ENCODE measurements at places on chromosomes 3 and 15. TPM values are rescaled to one million over a fixed set of nuclear protein-coding genes. Genes with fewer than 3 reads are reported as not detected.
A peak's percentile ranks its signal among the peaks of the same experiment; 100 is the strongest.

The GABPB1 gene
- 33.4 TPM for total RNA-seq

GRCh38 chr3:117149584-117149983, 440.0 kb downstream of the TUSC7 start:
- no peak for DNase-seq

DNA sequence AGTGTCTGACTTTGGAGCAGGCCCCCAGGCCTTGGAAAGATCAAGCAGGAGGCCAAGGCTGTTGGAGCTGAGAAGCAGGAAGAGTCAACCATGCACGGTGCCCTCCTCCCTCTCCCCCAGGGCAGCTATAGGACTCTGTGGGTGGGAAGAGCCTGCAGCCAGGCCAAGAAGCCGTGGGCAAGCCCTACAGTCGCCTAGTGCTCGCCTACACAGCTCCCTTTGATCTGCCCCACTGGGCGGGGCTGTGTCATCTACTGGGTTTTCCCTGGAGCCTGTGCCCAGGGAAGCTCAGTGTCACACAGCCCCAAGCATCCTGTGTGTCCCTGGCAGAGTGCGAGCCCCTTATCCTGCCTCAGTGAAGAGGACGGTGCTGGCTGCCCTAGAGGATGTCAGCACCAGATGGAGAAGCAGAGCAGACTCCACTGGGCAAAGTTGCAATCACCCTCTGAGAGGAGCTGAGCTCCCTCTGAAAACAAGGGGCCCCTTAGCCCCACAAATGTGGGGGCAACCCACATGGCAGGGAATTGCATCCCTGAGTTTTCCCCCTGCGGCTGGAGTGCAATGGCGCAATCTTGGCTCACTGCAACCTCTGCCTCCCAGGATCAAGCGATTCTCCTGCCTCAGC, 72.2 kb downstream of the KLF13 start:
- DNase-seq: peak; percentile 61

DNA sequence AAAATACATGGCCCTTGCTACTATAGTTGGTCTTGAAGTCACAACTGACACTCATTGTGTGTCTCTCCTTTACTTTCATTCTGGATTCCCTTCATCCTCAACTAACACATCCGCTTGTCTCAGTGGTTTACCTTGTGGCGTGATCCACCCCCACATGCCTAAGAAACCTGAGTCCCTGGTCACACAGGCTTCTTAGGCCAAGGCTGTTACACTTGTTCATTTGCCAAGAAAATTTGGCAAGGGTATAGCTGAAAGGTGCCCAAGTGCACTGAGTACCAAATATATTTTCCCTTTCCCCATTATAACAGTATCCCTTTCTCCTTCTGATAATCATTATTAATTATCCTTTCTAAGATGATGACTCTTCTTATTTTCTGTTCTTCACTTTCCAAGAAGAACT, 207.6 kb upstream of the STAC start:
- DNase-seq: peak; percentile 65

The TFG gene
- total RNA-seq: 162 TPM

DNA sequence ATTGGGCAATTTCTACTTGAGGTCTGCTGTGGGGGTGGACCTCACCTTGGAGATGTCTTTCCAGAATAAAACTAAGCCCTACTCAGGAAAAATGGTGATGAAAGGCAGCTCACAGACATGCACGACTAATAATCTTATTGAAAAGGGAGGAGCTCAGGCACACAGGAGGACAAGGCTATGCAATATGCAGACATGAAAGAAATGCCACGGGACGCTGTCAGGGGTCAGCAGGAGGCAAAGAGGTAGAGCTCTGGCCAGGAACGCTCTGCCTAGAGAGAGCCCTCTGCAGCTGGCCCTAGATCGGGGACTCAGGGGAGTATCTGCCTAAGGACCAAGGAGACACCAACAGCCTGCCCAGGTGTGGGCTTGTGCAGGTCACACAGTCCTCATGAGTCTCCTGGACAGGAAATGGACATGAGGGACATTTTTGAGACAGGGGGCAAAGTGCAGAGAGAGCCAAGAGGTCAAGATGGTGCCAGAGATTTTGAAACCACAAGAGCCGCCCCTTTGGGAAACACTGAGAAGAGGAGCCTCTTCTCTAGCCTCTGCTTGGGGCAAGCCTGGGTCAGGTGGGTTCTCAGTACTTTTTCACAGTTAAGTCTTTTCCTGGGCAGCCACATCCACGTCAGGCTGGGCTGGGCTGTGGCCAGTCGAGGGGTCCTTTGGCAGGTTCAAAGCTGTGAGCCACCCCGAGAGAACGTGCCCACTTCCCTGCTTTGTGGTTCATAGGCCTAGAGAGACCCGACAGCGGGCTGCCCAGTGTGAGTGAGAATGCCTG, 23.2 kb downstream of the EAF1 start:
- DNase-seq: no peak

- DNase-seq: no peak
These were observed 92.4 kb upstream of the THBS1 start for GRCh38 chr15:39488516-39488915.

GRCh38 chr15:73750951-73751350, 2.2 kb downstream of the INSYN1 start:
- DNase-seq: no peak

DNA sequence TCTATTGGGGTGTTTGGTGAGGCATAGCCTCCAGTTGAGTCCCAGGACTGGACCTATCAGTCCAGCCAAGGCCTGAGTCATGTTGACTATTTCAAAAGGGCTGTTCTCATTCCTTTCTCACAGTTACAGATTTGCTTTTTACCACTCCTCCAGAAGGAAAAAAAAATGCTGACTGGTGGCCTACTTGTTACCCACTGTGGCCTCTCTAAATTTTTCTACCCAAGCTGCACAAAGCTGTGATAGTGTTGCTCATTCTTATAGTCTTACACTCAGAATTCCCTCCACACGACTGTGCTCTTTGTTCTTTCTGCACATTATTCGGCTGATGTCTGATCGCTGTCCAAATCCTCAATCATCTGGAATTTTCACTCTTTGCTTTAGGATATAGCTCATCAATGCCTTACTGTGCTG, 1142.2 kb downstream of the IGSF11 start:
- DNase-seq: peak; percentile 8

The SIDT1 gene
- 0.22 TPM for total RNA-seq

DNA sequence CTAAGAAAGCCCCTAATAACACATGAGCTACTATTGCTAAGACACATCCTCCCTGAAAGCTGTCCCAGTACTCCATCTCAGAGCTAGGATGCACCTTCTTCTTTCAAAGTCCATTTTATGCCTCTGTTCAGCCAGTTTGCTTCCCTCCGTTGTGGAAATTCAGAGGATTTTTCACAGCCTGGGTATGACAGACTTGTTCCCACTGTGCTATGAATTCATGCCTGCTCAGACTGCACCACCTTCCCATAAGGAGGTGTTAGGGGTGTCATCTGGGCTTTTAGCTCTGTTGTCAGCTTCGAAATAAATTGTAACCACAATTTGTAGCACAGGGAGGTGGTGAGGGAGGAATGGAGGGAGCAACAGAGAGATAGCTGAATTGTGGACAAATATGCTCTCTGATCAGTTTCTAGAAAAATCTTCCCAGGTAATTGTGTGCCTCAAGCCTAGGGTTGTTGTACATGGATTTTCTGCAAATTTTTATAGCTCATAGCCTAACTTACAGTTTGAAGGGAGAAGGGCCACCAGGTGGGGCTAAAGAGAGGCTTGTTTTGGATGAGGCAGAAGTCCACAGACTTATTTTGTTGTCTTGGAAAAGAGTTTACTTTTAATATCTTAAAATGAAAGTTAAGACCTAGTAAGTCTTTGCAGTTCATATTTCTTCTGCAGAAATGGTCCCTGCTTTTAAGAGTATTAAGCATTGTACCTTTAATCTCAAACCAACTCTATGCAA, 462.0 kb downstream of the PDCD6IP start:
- DNase-seq: peak; percentile 61

The TYRO3 gene
- total RNA-seq: 12.3 TPM

GRCh38 chr15:62607643-62608042, 434.9 kb upstream of the TPM1 start:
- peak; percentile 57 for DNase-seq

DNA sequence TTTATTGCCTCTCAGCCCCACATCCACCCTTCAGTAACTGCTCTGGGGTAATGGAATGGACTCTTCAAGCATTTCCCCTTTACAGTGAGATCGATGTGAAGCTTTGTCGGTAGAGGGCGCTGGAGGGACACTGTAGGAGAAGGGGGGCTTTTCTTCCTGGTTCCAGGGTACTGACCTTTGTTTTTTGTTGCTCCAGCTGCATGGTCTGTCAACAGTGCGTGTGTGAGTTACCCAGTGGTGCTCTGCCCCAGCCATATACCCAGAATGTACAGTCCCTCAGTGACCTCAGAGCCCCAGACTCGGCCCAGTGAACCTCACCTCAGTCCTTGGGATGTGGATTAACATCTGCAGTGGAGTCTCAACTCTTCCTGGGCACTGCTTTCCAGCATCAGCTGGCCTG, 180.3 kb upstream of the TSC22D2 start:
- DNase-seq: peak; percentile 74

DNA sequence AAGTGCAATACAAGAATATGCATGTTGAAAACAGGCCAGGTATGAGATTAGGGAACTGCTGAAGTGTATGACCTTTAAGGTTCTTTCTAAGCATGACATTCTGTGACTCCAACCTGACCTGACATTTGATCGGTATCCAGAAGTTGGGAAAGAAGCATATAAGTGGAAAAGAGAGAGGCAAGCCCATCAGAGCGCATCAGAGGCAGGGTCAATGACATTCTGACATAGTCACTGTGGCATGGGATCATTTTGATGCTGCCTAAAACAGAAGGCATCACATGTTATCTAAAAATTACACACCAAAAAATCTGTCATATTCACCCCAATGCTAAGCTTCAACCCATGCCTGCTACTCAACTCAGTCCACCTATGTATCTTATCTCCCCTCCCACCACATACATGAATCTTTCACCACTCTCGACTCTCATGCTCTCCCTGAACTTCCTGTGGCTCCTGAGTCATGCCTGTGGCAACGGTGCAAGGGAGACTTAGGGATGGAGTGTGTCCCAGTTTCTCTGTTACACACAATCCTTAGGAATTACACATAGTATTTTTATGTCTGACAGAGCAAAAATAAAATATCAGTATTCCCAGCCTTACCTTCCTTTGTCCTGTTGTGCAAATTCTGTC, 20.5 kb upstream of the LRRN1 start:
- DNase-seq: peak; percentile 43

DNA sequence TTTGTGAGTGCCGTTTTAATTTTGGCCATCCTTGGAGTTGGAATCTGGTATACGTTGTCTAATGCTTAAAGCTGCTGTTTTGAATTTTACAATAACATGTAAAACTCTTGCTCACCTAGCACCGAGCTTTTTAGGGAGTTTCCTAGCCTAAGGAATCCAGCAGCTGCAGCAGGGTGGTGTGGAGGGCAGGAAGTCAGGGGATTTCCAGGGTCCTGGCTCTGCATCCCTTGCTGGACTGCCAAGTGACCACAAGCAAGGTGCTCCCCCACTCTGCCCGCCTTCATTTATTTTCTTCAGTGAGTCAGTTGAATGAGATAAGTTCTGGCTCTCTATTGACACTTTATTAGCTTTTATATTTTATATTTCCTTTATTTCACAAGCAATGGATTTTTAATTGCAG, 113.7 kb downstream of the ATG7 start:
- peak; percentile 10 for DNase-seq

The CSTA gene
- 145 TPM for total RNA-seq

DNA sequence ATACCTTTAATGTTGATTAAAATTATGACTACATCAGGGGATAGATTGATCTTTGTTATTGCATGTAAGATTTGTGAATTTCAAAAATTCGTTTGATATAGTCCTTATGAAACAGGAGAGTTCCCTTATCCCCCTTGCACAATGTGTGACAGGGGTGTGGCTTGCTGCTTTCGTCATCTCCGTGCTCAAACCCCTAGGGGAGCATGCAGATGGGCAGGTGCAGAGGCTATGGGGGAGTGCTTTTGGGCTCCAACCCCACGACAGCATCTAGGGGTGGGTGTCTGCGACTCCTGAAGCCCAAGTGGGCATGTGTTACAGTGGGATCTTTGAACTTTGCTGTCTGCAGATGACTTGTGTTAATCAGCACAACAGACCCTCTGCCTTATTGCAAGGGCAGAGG, 360.1 kb upstream of the GOLIM4 start:
- no peak for DNase-seq

- no peak for DNase-seq
These were observed 297.3 kb upstream of the THBS1 start for GRCh38 chr15:39283531-39283930.

- no peak for DNase-seq
These were observed 220.2 kb upstream of the COL8A1 start for GRCh38 chr3:99418209-99418635.

- DNase-seq: no peak
These were observed 48.4 kb downstream of the LRIG1 start for GRCh38 chr3:66452303-66453011.

GRCh38 chr3:25427942-25428788, at the start of gene RARB:
Gene RARB, plus strand, starts transcription at chr3:25428263. Its CDS starts 469 bp downstream, at chr3:25428732.
- DNase-seq: peak; percentile 53

DNA sequence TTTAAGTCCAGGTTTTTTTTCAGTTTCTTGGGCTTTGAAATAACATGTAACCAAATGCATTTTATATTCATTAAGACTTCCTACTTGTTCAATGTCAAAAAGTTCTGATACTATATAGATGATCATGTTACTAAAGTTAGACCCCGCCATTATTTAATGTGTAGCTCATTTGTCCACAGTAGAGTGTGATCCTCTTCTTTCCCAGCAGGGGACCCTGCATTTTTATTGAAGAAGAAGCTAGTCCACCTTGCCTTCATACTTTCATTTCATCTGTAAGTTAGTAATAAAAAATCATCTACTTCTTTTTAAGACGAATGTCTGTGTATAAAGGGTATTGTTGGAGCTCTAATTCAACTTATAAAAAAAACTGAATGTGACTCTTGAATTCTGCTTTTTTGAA, 404.6 kb downstream of the SI start:
- DNase-seq: peak; percentile 16

The PLAAT1 gene
- total RNA-seq: 1.0 TPM

DNA sequence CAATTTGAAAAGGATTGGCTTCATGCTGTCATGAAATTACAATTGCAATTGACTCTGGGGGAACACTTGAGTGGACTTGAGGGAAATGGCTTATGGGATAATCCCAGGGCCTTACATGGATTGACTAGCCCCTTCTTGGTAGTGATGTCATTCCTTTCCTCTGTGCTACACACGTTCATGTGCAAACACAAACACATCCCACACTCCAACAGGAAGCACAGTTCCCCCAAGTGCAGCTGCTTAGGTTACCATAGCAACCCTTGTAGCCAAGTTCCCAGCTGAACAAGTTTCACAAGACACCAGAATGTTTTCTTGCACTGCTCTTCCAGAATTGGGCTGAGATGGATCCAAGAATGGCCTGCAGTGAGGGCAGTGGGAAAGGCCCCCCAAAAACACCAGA, 217.0 kb downstream of the ZNF621 start:
- DNase-seq: peak; percentile 11

The NPAP1 gene
- total RNA-seq: not detected

The SUCLG2 gene
- total RNA-seq: 55.6 TPM

DNA sequence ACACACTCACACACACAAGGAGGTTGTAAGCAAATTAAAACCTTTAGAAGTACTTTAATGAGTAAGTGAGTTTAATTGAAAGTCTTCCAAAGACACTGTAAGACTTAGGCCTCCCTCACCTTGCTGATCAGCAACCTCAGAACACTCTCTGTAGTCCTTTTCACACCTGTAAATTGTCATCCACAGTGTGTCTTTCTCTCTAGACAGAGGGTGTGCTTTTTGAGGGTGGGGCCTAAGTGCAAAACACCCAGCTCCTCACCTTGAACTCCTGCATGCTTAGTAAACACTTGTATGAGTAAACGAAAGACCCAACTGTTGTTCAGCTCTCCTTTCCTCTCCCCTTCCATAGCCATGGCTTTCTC, 183.2 kb upstream of the IL12A start:
- DNase-seq: no peak

GRCh38 chr3:123154020-123154985, 47.4 kb upstream of the SEC22A start:
- no peak for DNase-seq
